EL (cell line): ENCODE measurements at places on chromosomes 1 and 21.

- peak; percentile 32 for DNase-seq
Observed at GRCh38 chr1:81760477-81761097, 40.1 kb upstream of the ADGRL2 start.

DNA sequence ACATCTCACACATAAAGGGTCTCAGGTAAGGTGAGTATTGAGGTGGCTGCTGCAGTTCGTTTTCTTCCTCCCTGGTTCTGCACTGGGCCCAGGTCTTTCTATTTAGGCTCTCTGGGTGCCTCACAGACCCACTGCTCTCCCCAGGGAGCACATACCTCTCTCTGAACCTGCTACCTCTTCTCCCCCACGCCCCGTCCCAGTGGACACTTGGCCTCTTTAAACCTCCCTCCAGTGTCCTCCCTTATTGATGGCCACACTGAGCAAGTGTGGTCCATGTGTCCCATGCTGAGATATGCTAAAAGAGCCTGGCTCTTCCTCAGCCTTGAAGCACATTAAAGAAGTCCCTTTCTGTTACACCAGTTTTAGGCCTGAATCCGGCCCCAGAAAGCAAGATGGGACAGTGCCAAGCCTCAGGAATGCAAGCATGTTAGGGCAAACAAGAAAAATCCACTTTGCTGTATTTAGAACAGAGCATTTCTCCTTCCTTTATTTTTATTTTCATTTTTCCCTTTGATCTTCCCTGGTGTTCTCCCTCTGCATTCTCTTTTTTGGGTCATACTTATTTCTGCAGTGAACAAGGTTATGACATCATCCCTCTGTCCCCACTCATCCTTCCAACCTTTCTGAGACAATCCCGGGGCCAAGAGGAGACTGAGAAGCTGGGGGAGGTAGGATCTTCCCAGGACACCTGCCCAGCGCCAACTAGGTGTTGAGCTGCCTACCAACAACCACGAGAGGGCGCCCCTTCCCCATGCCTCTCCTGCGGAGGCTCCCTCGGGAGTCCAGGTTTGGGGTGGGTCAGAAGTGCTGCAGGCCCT is 5.0 kb upstream of the CHI3L2 start:
- DNase-seq = peak; percentile 68

GRCh38 chr1:16717336-16718098 is 22.8 kb upstream of the RNU1-4 start:
- DNase-seq = peak; percentile 20

GRCh38 chr1:212611000-212611948 is 2.7 kb downstream of the ATF3 start:
- no peak for DNase-seq

GRCh38 chr1:3024588-3024987 is 3.3 kb downstream of the ACTRT2 start:
- no peak for DNase-seq

DNA sequence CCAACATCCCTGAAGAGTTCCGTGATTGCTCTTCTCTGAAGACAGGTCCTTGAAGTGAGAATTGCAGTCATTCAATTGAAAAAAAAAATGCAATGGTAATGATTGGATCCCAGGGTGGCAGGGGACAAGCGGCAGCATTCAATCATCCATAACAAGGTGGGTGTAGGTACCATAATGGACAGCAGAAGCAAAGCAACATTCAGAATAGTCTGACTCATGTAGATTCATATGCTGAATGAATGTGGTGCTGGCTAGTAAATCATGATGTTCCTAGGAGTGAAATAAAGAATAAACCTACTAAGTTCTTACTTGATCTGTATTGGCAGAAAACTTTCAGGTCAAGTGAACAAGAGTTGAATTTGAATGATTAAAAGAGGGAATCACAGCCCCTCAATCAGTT is 319.6 kb downstream of the GPATCH2 start:
- no peak for DNase-seq

DNA sequence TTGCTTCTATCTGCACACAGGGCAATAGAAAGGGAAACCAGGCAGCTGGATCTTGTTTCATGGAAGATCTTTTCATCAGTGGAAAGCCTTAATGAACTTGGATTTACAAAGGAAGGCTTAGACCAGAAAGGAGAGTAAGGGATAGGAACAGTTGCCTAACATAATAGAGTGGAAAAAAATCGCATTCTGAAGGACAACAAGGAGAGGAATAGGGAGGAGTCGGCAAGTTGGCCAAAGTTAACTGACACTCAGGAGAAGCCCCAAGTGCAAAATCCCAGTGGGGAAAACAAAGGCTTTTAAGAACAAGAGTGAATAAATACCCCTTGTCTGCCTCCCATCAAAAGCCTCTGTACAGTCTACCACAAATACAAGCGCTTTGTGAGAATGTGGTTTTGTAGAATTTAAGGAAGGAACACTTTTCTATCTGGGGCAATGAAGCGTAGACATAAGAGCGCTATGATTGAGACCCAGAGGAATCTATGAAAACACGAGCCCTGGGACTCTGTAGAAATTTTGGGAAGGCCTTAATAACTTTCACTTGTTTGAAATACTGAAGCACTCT is 74.1 kb downstream of the ZNF648 start:
- DNase-seq = no peak

DNA sequence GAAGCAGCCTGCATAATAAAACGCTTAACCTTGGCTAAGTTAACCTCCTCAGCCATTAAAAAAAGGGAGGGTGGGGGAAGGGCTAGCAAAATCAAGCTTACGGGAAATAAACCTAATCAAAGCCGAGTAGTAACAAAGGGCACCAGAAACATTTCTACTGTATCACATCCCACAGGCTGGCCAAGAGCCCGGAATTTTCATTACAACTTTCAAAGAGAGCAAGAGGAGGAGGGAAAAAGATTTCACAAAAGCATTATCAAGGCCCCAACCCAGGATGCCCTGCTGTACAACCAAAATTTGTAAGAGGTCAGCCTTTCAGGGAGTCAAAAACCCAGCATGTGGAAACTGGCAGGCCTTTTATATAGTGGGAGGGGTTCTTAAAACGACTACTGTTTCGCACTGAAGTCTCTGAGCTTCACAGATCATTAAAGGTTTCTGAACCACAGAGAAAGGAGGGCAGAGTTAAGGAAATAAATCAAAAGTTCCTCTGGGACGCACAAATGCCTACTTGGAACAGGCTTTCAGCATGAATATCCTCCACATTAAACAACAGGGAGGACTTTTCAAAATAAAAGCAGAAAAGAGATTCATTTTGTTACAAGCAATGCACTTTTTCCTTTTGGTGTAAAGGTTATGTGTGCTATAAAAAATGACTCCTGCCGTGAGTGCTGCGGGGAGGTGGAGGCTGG is 90.4 kb downstream of the SLC45A1 start:
- DNase-seq = peak; percentile 52

GRCh38 chr1:90579212-90579802 is 137.8 kb downstream of the BARHL2 start:
- peak; percentile 32 for DNase-seq

DNA sequence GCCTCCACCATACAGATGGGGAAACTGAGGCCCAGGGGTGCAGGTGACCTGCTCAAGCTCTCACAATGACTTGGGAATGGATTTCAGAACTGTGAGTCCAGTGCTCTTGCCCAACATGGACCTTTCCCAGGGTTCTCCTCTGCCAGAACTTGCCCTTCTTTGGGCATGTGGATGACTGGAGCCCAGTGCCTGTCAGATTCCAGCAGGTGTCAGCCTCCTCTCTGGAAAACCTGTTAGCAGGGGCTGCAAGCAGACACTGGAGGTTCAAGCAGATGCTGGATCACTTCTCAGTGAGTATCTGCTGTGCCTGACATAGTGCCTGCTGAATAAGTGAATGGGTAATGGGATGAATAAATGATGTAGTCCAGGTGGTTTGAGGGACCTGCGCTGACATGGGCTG is 314.2 kb upstream of the POU3F1 start:
- DNase-seq = no peak

GRCh38 chr1:73176902-73177301 is 894.6 kb upstream of the NEGR1 start:
- DNase-seq = no peak

DNA sequence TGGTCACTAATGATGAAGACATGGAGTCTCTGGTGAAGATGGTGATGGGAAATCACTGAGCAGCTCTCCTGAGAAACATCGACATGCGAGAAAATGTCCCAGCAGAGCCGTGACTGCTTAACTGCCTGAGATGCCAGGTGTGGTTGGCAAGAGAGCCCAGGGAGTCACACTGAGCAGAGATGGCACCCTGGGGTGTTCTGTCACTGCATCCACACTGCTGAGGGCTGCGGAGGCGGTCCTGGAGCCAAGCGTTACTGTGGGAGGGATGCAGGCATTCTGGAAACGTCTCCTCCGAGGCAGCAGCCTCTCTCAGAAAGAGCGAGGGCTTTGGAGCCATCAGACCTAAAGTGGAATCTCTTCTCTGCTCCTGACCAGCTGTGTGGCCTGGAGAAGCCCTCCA is 57.2 kb downstream of the EPHB2 start:
- DNase-seq = no peak

- DNase-seq = no peak
Observed at GRCh38 chr21:31194510-31195293, 149.4 kb downstream of the TIAM1 start.

DNA sequence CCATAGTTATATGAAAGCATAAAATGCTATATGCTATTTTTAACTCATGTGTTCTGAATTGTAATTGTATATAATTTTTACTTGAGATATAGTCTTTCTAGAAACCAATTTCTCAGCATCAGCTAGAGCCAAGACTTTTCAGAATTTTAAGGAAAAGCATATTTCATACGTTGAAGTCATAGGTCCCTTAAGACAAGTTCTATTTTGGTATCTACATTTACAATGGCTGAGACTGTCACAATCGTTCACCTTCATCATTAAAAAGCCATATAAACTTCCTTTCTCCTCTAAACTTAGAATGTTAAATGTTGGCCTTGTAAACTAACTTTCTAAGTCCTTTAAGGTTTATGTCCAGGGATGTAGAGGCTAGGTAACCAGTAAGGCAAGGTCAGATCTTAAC is 104.1 kb downstream of the LRRC40 start:
- no peak for DNase-seq

DNA sequence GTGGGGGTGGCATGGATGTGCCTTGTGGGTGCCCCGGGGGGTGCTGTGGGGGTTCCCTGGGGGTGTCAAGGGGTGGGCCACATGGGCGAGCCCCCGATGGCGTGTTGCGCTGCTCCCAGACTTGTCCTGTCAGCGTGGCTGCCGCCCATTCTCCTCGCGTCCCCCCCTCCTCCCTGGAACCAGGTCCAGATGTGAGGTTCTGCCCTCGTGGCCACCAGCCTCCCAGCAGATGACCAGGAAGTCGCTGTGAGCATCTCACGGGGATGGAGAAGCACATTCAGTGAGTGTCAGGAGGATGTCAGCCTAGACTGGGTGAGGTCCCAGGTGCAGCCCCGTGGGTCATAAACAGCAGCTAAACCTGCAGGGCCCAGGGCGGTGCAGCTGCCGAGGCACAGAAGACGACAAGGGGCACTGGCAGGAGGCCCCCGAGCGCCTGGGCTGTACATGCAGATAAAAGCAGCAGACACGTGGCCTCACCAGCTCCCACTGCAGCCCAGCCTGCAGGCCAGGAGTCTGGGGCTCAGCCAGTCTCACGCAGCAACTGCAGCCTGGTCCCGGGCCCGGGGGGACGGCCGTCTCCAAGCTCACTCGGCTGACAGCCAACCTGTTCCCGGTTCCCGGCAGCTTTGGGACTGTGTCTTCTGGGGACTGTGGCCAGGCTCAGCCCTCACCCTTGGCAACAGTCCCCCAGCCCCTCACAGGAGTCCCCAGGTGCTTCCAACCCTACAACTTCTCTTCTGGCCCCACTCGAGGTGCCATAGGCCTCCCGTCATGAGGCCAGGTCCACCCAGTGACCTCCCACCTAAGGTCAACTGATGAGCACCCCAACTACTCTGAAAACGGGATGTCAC is 17.5 kb upstream of the COL6A2 start:
- no peak for DNase-seq

- no peak for DNase-seq
Observed at GRCh38 chr21:33433425-33434114, 30.4 kb downstream of the IFNGR2 start.

DNA sequence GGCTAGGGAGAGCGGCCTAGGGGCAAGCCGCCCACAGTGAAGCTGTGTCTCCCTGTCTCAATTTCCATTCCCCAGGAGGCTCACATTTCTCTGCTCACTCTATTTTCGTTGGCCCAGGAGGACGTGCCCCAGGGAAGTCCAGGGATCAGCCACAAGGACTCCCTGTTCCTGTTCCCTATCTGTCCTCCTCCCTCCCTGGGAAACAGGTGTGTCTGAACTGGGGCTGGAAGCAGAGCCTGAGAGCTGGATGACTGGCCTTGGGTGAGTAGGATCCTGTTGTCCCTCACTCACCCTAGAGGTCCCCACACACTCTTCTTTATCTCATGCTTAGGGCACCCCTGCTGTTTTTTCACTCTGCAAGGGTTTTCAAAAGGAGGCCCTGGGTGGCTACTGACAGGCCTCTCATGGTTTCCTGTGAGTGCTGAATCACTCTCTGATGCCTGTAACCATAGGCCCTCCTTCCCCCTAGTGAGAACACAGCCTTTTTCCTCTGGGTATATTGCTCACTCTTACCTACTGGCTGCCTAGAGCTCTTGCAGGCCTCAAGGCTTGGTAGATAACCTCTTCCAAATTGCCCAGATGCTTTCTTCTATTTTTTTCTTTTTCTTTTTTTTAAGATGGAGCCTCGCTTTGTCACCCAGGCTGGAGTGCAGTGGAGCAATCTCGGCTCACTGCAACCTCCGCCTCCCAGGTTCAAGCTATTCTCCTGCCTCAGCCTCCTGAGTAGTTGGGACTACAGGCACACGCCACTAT is 3.3 kb upstream of the UTP11 start:
- DNase-seq = peak; percentile 60

DNA sequence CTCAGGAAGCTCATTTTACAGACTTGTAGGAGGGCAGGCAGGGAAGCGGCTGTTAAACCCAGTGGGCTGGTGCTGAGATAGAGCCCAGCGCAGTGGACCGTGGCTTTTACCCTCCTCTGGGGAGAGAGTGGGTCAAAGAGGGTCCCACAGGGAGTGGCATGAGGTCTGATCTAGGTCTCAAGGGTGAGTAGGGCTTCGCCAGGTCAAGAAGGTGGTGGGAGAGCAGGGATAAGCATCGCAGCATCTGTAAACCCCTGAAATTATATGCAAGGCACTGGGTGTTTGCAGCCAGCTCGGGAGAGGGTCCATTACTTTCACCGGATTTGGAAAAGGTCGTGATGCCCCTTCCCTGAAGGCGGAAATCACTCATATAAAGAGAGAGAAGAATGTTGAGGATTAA is 89.1 kb downstream of the ZSCAN20 start:
- no peak for DNase-seq

GRCh38 chr1:231411036-231411531 is 11.0 kb downstream of the EGLN1 start:
- no peak for DNase-seq

DNA sequence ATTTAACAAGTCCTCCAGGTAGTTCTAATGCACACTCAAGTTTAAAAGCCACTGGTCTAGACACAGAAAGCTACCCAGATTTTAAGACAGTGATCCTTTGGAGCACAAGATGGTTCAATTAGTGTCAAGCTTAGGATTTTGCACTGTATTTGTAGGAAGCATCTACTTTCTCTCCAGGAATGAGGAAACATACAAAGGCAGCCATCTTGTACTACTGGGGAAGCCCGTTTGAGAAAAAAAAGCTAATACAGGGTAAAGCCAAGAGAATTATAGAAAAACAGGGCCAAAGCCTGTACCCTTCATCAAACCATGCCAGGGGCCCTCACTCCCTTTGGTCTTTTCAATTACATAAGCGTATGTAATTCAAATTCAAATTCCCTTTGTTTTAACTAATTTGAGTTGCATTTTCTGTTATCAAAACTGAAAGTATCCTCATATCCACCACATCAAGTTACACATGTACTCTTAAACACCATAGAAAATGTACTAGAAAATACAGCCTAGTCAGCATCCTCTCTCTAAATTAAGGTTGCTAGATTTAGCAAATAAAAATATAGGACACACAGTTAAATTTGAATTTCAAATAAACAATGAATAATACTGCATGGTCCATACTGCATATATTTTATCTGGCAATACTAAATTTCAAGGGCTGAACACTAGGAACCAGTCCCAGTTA is 17.4 kb downstream of the PIK3R3 start:
- DNase-seq = no peak
